ENCODE measurements at places on chromosomes 3 and 15. TPM values are rescaled to one million over a fixed set of nuclear protein-coding genes. Genes with fewer than 3 reads are reported as not detected.

DNA sequence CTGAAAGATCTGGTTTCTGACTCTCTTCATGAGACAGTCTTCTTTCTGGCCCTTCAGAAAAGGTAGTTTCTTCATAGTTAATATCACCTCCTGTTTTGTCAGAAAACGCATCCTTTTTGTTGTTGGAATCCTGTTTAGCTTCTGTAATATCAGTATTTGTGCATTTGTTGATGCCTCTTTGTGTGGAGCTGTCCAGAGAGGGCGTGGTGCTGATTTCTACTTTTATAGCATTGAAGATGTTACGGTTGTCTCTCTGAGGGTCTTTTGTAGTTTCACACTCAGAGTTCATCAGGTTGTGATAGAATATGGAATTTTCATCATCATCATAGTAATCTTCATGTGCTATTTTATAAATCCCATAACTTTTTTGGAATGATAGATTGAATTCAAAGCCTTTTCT, 8.9 kb downstream of the GPR149 start:
- no peak for DNase-seq

DNA sequence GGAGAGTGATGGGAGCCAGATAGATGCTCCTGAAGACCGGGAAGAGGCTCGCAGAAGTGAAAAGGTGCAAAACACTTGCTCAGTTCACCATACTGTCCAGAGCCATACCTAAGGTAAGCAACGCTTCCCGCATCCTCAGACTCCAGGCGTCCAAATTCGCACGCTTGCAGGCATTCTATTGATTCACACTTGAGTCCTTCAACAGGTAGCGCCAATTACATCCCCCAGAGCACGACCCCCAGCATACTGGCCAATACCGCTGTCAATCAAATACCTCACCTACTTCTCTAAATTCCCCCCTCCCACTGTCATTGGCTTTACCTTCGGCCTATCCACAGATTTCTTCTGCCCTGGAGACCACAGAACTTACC, 361 bp upstream of the STXBP5L start:
- DNase-seq: no peak

- DNase-seq: no peak
Observed at GRCh38 chr3:116270056-116270455, 175.2 kb downstream of the LSAMP start.

The ETV5 gene
- polyA plus RNA-seq: 14.5 TPM

DNA sequence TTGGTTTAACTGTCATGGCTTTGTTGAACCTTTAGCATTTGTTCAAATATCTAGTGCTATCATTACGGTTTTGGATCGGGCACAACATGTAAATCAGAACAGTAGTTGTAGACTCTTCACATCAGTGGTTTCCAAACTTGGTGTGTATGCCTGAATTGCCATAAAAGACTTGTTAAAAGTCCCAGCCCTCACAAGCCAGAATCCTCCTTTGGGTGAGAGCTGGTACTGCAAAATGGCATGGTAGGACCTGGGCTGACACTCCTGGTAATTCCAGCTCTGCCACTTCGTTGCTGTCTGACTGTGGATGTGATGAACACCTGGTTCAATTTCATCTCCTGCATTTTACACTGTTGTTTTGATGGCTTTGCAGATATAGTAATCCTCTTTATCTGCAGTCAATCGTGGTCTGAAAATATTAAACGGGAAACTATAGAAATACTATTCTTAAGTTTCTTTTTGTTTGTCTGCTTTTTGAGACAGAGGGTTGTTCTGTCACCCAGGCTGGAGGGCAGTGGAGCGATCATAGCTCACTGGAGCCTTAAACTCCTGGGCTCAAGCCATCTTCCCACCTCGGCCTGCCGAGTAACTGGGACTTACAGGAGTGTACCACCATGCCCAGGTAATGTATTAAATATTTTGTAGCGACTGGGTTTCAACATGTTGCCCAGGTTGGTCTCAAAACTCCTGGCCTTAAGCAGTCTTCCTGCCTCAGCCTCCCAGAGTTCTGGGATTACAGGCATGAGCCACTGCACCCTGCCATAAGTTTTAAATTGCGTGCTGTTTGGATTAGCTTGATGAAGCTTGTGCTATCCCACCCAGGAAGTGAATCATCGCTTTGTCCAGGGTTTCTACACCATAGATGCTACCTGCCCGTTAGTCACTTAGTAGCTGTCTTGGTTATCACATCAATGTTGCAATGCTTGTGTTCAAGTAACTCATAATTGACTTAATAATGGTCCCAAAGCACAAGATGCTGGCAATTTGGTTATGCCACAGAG, 61.6 kb downstream of the RAB7A start:
- DNase-seq: no peak

All from GM12878 (cell line).